ENCODE measurements at places on chromosomes 5 and 9.

GRCh38 chr5:83512061-83512745, 40.7 kb downstream of the VCAN start:
- no peak for DNase-seq

DNA sequence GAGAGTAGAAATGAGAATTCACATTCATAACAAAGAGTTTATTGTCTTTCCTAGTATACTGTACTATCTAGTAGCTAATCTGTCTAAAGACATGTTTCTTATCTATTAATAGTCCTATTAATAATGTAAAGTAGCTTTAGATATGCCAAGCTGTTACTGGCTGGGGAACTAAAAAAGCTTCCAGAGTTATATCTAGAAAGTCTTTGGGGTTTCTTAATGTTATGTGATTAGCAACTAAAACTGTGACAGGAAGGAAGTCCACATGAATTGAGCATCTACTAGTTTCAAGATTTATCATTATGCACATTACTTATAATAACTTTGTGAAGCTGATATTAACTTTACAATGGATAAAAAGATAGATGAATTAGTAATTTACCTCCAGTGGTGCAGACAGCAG, 122.7 kb upstream of the CDKN2B start:
- DNase-seq: no peak

DNA sequence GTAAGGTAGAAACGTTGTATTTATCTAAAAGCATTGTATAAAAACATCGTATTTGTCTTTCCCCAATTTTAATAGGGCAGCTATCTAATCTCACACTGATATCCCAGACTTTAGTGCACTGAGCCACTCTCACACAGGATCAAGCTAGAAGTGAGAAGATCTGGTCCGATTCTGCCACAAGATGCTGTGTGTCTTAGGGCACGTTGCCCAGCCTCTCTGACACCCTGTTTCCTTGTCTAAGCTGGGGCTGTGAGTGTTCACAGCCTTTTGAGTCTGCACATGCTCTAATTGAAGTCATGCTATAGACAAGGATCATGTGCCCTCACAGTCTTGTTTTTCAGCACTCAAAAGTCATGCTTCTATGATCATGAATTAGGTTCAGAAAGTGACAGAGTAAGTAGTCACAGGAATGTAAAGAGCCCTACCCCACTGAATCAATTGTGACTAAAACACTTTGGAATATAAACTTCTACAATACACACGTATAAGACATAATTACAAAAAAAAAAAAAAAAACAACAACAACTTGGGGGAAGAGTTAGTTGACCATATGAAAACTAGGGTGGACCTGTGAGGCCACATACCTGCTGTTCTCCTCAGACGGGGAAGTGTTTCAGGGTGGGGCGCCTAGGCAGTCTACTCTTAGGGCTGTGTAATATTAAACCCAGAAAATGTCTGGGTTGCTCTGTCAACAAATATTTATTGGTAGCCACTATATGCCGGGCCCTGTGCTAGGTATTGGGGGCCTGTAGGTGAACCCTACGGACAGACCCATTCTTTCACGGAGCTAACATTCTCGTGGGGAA, 893 bp upstream of the ABLIM3 start:
- no peak for DNase-seq

- DNase-seq: no peak
Measured at GRCh38 chr5:153775923-153776322, 262.8 kb downstream of the FAM114A2 start.

- no peak for DNase-seq
Measured at GRCh38 chr9:89661956-89662717, 57.3 kb downstream of the GADD45G start.
